Nephron progenitor cell (in vitro differentiated cells): ENCODE measurements at places on chromosomes 5 and 9.

DNA sequence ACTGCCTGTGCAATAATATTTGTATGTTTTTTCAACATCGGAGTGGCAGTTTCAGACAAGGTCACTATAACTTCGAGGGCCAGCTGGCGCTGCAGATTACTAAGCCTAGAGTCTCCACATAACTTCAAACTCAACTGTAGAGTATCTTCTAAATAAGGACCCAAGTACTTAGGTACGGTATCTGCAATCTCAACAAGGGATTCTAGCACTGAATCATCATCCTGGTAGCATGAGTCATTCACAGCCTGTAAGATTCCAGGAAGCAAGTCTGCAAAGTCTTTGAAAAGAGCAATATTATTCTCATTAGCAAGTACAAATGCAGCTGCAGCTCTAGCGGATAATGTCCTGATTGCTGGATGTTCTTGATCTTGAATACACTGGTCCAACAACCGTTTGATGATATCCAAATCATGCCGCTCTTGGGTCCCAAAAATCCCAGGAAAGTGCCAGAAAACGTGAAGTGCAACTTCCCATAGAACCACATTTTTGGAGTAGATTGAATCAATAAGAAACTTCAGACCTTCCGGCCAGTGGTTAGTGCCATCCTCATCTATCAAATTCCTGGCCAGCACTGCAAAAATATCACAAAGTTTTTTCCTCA lies 654 bp downstream of the RANBP6 start:
- no peak for DNase-seq

GRCh38 chr9:123631862-123632261 lies 275.9 kb downstream of the CRB2 start:
- DNase-seq = no peak

DNA sequence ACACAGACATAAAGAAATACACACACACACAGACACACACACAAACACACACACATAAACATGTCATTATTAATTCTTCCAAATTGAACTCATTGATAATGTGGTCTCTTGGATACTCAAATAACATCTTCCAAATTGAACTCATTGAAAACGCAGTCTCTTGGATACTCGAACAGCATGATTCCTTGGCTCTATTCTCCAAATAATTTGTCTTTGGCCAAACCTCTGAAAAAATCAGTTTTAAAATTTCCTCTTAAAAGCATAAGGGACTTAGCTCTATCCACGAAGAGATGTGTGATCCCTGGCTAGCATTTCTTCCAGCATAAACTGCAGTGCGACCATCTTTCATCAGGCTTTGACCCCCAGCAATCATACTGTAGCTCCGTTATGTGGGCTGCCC lies 296.6 kb downstream of the IRX2 start:
- DNase-seq = no peak

GRCh38 chr5:96816411-96816939 lies 8.7 kb upstream of the ERAP1 start:
- DNase-seq = no peak

DNA sequence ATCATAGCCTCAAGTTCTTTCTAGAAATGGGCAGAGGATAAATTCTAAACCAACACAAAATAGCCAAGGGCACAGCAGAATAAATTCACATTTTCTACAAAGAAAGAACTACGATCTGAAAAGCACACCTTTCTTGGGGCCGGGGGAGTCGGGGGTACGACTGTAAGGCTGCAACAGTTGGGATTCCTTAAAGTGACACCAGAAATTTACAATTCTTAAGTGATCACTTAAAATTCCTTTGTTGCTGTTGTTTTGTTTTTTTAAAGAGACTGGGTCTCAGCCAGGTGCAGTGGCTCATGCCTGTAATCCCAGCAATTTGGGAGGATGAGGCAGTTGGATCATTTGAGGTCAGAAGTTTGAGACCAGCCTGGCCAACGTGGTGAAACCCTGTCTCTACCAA lies 95.8 kb downstream of the CDK5RAP2 start:
- no peak for DNase-seq

GRCh38 chr5:61000887-61001286 lies 55.9 kb downstream of the NDUFAF2 start:
- no peak for DNase-seq

DNA sequence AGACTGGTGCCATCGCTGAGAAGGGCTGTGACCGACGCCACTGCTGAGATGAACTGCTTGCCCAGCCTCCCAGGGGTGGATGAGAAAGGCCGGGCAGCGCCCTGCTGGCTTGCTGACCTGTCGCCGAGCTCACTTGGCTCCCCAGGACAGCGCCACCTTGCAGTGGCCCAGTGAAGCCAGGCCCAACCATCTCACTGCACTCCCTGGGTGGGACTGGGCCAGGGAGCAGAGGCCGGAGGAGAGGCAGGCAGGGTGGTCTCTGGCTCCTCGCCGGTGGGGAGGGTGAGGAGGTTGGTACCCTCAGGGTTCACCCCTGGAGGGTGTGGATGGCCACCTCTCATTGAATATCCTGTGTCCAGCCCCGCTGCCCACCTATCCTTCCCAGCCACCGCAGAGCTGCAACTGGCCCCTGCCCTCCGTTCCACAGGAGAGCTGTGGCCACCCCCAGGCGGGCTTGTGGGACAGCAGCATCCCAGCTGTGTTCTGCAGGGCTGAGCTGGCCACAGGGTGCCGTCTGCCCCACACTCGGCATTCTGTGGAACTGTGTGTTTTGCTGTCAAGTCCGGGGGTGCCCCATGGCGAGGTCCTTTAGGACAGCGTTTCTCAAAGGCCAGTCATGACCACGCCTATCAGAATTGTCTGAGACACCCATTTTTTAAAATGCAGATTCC lies 41.0 kb upstream of the FCN2 start:
- DNase-seq = peak; percentile 21

GRCh38 chr5:159051421-159052282 lies 48.1 kb downstream of the EBF1 start:
- DNase-seq = peak; percentile 80

- no peak for DNase-seq
These were observed 9.7 kb downstream of the RAD1 start for GRCh38 chr5:34905564-34905963.

DNA sequence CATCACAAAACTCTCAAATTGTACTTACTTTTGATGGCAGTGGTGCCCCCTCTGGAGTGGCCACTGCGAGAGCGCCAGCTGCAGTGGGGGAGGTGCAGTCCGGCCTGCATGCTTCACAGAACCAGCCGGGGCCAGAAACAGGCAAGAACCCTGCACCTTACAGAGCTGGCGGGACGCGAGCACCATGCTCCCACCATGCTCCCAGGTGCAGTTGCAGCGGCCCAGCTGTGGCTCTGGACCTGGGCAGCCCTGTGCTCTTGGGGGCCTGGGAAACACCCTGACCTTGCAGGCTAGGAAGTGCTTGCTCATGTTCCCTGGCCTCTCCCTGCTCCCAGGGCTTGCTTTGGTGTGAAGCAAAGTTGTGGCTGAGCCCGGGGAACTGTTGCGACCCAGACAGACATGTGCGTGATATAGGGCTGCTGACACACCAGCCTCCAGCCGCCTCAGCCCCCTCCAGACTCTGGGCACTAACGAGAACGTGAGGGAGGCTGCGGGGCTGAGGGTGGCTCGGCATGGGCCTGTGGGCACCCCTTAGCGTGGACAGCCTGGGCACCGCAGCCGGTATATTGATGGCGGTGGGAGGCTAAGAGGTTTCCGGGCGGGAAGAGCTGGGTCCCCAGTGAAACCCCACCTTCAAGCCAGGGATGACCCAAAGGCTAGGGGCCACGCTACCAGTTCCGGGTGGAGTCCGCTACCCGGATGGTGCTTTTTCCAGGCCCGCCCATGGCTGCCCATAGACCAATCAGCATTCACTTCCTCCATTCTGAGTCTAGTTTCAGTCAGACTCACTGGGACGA lies 1809.9 kb upstream of the ACO1 start:
- no peak for DNase-seq

DNA sequence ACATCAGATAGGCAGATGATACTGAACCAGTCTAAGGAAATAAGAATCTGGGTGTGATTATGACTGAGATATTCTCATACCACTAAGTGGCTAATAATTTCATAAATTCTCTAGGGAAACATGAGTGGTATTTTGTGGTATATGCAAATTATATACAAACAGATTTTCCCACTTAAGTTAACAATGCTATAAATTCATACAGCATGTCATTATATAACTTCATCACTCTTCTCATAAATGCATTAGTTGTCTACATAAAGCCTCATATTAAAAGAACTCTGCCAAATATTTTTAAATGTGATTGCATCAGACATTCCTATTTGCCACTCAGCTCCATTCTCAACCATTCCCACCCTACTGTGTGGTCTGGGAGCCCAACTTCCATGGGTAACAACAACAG lies 226.5 kb downstream of the TLE1 start:
- DNase-seq = no peak

DNA sequence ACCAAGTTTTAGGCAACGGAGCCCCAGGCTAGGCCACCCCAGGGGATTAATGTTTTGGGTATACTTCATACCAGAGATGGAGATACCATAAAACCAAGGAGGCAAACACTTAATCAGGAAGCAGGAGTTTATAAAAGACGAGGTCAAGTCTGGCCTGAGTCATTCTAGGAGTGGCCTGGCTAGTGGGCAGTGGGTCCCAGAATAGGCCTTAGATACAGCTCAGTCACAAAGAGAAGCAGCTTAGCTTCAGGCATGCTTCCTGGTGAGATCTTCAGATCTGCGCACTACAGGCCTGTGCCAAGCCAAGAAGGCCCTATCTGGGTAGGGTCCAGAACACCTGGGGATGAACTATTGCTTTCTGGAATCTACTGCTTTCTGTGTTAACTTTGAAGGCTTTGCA lies 20.6 kb upstream of the NR5A1 start:
- no peak for DNase-seq

DNA sequence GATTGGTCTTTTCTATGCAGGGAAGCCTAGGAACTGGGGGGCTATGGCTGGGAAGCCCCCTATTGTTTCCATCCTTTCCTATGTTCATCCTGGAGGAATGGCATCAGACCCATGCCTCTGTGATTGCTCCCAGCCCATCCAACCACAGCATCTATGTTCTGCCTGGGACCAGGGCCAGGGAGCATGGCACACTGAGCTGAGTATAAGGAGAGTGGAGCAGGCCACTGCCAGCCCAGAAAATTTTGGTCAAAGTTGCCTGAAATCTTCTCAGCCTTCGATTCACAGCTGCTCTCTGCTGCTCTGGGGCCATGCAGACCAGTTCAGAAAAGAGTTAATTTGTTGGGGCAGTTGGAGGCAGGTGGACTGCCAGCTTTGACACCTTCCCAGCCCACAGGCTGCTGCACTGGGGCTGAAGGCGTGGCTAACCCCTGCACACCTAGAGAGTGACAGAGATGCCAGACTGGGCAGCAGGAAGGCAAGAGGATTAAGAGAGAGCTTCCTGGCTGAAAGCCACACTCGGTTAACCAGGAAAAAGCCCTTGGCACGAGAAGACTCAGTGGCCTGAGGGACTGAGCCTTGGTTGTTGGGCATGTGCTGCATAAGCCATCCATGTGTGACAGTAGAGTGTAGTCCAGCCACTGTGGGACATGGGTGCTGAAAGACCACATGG lies 12.1 kb downstream of the TGFBI start:
- no peak for DNase-seq

GRCh38 chr5:66340786-66341185 lies 196.7 kb downstream of the SREK1 start:
- DNase-seq = no peak

GRCh38 chr5:36177715-36178523 lies 26.0 kb downstream of the SKP2 start:
- no peak for DNase-seq

- no peak for DNase-seq
These were observed 35.0 kb upstream of the PCSK5 start for GRCh38 chr9:75855509-75855908.

GRCh38 chr5:35319333-35320002 lies 89.2 kb upstream of the PRLR start:
- no peak for DNase-seq

GRCh38 chr9:16048129-16048528 lies 495.3 kb downstream of the CCDC171 start:
- no peak for DNase-seq

- no peak for DNase-seq
These were observed 63.6 kb downstream of the PHF2 start for GRCh38 chr9:93640027-93640426.

DNA sequence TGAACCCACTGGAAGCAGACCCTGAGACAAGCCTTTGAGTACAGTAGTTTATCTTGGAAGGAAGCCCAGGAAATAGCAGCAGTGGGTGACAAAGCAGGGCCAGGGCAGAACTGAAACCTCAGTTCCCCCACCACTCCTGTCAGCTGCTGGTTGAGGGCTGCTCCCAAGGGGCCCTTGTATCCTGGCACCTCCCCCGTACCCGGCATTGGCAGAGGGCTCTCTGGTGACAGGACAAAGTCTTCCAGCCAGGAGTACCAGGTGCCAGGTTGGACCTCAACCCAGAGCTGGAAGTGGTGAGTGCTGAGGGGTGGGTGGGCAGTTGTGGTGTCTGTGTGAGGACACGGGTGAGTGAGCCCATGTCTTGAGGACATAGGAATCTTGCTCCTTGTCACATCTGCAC lies 123.3 kb downstream of the PHF2 start:
- DNase-seq = no peak

GRCh38 chr5:36526537-36526936 lies 79.9 kb upstream of the SLC1A3 start:
- DNase-seq = no peak

- no peak for DNase-seq
These were observed 62.0 kb downstream of the TTLL11 start for GRCh38 chr9:122031157-122031556.

DNA sequence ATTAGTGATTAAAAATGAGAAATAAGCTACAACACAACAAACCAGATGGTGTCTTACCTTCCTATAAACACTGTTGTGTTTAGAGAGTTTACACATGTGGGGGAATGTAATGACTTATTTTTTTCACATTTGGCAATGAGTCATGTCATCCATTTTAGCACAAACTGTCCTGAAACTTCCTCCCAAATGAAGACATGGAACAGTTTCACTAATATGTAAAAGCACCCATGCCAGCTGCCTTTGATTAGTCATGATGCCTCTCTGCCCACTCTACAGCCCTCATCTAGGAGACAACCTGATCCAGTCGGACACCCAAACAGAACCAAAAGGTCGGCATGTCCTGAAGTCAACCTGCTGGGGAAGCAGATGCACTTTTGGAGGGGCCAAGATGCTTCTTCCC lies 98.2 kb downstream of the SEMA5A start:
- no peak for DNase-seq

DNA sequence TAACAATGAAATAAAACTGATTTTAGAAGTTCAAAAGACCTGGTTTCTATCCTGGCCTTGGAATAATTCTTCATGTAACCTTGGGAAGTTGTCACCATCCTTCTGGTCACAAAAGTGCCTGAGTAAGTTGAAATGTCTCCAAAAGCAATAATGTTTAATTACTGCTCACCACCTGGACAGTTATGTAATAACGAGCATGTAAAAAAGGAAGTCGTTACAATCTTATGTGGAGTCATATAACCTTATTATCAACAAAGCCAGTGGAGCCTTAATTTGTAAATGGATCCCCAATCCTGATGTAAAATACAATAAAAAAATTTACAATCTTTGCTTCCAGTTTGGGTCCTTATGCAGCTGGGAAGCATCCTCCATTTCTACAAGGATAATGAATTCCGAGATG lies 64.2 kb upstream of the GPR151 start:
- DNase-seq = no peak

GRCh38 chr5:169637085-169637548 lies at the start of gene DOCK2:
DOCK2 (plus strand) TSS chr5:169637275; CDS start chr5:169637327, 52 bp downstream.
- DNase-seq = peak; percentile 30
